ENCODE measurements at places on chromosomes 5 and 9. TPM values are rescaled to one million over a fixed set of nuclear protein-coding genes. Genes with fewer than 3 reads are reported as not detected.
A peak's percentile ranks its signal among the peaks of the same experiment; 100 is the strongest.

DNA sequence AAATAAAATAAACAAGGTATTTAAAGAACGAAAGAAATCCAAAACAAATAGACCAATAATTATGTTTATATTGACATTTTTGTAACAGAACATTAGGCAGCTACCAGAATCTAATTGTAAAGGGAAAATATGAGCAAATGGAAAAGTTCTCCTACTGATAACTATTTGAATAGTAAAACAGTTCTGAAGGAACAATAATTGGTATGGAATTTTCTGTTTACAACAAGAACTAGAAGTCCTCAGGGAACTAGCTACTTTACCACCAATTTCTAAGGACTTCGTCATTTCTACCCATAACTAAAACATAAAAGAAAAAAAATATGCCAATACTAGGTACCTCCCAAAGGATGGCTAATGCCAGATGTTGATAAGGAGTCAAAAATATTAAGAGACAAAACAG is 58.5 kb downstream of the AP3B1 start:
- no peak for DNase-seq

DNA sequence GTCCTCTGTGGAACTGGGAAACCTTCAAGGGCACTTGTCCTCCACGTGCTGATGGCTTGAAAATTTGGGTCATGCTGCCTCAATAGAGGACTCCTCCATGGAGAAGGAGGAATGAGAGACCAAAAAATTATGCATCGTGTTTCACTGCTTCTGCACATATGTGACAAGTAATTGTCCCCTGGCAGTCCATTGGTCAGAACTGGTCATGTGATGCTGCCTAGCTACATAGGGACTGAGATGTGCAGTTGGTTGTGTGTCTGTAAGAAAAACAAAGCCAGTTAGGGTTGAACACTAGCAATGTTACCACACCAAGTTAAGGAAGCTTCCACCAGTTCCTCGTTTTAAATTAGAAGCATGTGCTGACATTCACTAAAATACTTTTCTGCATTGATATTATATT is 201.9 kb upstream of the ANKH start:
- no peak for DNase-seq

- DNase-seq, result peak; percentile 60
Measured at GRCh38 chr5:181189363-181189961, 15.5 kb downstream of the TRIM7 start.

GRCh38 chr5:150347003-150347402 is 10.5 kb upstream of the TCOF1 start:
- DNase-seq, result no peak

- no peak for DNase-seq
Measured at GRCh38 chr5:157729858-157730257, 1.4 kb upstream of the THG1L start.

DNA sequence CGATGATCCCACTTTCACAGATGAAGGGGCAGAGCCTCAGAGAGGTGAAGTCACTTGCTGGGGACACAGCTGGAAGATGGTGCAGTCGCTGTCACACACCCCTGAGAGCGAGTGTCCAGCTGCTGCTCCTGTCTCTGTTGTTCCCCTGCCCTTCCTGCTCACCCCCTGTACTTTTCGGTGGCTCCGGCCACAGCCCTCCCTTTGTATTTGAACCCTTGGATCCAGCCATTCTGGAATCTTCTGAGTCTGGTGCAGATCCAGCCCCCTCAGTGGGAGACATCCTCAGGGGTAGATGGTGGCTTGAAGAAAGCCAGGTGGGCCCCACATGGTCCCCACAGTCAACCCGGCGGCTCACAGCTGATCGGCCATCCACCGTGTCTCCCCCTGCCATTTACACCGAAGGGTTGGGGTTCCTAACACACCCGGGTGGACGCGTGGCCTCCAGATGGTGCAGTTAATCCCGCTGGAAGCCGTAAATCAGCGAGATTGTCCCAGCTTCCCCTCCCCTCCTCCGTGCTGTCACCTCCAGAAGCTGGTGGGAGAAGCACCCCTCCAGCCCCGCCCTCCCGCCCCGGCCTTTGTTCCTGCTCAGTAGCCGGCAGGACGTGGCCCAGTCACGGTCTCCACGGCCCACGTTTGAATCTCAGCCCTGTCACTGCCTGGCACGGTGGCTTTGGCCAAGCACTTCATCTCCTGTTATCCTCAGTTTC is 204.8 kb downstream of the C9orf50 start:
- DNase-seq, result no peak

- DNase-seq, result no peak
Measured at GRCh38 chr5:160250226-160250625, 20.9 kb downstream of the FABP6 start.

DNA sequence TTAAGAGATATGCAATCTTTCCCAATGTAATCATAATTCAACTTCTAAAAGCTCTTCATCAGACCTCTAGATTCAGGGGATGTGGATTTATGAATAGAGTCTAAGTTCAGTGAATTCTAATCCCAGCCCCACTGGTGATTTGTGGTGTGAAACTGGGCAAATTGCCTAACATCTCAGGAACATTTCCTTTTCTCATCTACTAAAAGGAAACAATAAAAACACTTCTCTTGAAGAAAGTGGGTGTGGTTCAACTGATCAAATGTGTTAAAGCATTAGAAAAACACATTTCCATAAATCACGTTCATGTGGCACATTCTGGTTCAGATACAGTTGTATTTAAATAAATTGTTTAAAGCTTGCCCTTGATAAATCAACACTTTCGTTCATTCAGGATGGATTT is 631.7 kb upstream of the CDH6 start:
- no peak for DNase-seq

DNA sequence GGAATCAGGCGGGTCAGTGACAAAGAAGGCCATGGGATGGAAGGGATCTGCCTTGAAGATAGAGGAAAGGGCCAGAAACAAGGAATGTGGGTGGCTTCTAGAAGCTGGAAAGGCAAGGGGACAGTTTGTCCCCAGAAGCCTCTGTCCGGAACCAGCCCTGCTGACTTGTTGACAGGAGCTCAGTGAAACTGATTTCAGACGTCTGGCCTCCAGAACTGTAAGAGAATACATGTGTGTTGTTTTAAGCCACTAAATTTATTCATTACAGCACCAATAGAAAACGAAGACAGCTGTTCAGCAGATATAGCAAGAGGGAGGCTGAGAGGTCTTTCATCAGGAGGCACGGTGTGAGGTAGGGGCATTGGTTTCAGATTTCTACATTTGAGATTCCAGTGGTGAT is 422.5 kb downstream of the KDM4C start:
- DNase-seq, result no peak

DNA sequence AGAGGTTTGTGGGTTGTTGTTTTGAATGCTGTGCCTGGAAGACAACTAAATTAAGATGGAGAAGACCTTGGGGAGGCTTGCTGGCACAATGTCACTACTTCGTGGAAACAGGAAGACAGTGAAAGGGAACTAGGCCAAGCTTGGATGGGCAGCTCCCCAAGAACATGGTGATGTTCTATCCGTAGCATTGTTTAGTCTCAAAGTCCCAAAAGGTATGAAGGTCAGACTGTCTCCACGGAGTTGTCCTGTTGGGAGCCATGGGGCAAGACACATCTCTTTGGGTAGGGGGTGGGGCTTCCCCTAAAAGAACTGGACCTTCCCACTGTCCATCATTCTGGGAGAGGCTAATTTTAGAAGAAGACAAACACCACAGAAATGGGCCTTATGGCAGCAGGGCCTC is 140.5 kb downstream of the ENTREP1 start:
- no peak for DNase-seq

DNA sequence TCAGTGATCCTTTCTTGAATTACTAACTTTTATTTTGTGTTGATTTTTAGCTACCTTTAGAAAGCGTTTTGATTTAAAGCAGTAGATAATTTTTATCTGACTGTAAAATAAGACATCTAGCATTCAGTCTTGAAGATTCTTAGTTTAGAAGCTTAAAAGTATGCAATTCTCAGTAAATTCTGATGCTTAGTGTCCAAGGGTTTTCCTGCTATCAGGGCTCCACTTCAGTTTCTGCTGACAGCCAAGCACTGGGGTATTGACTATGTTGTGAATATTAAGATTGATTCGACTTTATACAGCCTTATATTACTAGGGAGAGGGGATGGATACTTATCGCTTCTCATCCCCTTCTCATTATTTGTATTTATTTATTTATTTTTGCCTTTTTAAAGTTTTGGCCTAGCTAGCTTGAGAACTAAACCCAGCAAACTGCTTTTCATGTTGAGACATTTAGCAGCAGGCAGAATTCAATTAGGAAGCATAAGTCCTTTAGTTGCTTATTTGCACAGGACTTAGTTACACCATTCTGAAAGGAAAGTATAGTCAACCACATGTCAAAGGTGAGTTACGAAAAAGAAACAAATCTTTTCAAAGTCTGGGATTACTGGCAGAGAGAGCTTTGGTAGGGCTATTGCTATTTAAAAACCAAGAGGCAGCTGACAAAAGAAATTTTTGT is 2.9 kb downstream of the PBX3 start:
- no peak for DNase-seq

GRCh38 chr5:144313147-144313726 is 142.6 kb downstream of the KCTD16 start:
- DNase-seq, result no peak

GRCh38 chr5:68531970-68532369 is 316.4 kb downstream of the PIK3R1 start:
- DNase-seq, result no peak

DNA sequence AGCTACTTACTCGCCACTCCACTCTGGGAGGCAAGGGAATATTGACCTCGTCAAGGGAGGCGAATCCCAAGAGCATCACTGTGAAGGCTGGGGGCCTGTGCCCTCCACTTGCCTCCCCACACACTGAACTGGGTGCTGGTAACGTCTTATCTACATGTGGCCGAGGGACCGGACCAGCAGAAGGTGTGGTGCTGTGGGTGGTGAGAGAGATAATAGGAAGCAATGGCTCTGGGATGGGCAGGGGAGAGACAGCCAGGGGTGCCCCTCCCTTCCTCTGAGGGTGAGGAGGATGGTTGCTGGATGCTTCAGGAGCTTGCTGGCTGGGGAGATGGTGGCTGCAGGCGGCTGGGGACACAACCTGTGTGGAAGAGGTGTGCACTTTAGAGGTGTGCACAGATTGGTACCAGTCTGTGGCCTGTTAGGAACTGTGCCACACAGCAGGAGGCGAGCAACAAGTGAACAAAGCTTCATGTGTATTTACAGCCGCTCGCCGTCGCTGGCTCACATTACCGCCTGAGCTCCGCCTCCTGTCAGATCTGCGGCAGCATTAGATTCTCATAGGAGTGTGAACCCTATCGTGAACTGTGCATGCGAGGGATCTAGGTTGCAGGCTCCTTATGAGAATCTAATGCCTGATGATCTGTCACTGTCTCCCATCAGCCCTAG is 100.3 kb downstream of the ENTREP1 start:
- DNase-seq, result no peak

GRCh38 chr5:149422366-149423048 is 43.4 kb upstream of the IL17B start:
- no peak for DNase-seq

DNA sequence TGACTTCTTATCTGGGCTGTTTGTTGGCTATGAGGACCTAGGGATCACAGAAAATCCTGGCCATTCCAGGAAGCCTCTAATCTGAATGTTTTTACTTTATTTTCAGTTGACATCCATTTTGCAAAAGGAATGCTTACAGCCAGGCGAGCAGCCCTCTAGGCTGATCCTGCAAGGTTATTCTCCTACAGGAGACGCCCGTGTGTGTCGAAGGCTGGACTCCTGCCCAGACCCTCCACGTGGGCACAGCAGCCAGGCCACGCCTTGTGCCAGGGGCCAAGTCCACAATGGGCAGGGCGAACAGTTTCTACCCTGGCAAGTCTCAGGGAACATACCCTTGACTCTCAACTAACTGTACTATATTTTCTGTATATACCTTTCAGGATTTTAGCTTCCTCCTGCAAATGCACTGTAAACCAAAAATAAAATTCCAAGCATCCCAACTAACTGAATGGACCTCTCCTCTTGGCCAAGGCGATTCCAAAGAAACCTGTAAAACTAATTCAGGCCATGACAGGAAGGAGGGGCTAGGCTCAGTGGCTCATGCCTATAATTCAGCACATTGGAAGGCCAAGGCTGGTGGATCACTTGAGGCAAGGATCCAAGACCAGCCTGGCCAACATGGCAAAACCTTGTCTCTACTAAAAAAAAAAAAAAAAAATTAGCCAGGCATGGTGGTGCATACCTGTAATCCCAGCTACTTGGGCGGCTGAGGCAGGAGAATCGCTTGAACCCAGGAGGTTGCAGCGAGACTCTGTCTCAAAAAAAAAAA is 5.7 kb downstream of the CMBL start:
- DNase-seq, result no peak

GRCh38 chr5:53109056-53109442 is 508 bp downstream of the MOCS2 start:
- DNase-seq, result no peak

GRCh38 chr5:143086908-143087637 is 316.4 kb downstream of the NR3C1 start:
- DNase-seq, result no peak

DNA sequence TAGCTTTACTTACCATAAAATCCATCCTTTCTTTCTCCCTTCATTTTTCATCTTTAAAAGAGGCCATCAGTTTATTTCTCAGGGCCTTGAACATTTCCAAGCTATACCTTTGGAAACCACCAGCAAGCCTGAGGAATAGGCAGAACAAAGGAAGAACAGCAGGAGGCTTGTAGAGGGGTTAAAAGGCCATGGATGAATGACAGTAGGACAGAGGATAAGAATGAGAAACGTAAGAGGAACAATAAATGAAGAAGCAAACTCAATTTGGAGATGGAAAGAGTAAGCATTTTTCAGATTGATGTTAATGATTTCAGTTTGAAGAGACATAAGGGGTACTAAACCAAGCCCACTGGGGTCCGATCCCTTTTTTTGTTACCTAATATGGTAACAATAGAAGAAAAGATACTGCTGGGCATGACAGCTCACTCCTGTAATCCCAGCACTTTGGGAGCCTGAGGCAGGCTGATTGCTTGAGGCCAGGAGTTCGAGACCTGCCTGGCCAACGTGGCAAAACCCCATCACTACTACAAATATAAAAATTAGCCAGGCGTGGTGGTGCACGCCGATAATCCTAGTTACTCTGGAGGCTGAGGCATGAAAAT is 106.6 kb upstream of the NMUR2 start:
- DNase-seq, result no peak

GRCh38 chr9:115391168-115391825 is 273.3 kb upstream of the TNC start:
- DNase-seq, result no peak

SLC6A3 gene
- total RNA-seq, result not detected

LHX6 gene
- total RNA-seq, result not detected

RNF14 gene
- 22.0 TPM for total RNA-seq

CDH9 gene
- not detected for total RNA-seq

ZNF883 gene
- 0.16 TPM for total RNA-seq

LAMC3 gene
- total RNA-seq, result not detected

PRDM9 gene
- total RNA-seq, result not detected

C9orf85 gene
- 8.3 TPM for total RNA-seq

Measured in activated T-helper 2 cell treated with anti-CD3 and anti-CD28 coated beads, Interferon-gamma antibody, Interleukin-2, Interleukin-4, amounts not matched to agents 10 μg/mL and 5 μg/mL and 100 μg/mL, durations not matched to agents 14 hours and 24 hours and 36 hours (primary cell).